ENCODE measurements at places on chromosomes 5 and 9.

- no peak for DNase-seq
These were observed 73.4 kb upstream of the C5orf46 start for GRCh38 chr5:147979761-147980160.

DNA sequence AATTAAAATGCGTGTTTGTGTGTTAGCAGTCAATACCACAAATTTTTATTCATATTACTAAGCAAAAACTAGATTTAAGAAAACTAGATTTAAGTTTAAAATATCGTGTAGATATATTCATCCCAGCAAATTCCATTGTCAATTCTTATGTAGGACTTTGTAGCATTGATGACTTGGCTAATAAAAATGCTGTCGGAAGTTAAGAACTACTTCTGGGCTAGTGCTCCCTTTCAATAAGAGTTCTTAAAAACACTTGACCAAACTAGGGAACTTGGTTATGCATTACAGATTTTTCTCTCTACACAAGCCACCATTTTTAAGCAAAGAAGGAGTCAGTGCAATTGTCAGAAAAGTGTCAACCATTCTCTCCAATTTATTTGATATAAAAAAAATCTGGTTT is 68.7 kb upstream of the RAD23B start:
- DNase-seq: no peak

GRCh38 chr5:103366918-103367549 is 108.5 kb downstream of the MACIR start:
- DNase-seq: no peak

DNA sequence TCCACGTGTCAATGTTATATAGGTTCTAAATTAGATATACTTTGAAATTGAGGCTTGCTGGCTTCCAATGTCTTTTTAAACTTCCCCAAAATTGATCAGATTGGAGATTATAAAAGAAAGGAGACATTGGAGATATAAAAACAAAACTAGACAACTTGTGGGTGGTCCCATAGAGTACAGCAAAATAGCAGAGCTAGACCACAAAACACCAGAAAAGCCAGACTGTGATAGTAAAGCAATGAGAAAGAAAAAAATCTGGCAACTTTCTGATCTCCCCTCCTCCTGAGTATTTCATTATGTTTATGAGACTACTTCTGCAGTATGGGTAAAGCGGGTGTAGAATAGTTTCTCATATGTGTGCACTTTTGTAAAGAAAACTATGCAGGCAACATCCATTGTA is 713.8 kb upstream of the MEF2C start:
- no peak for DNase-seq

DNA sequence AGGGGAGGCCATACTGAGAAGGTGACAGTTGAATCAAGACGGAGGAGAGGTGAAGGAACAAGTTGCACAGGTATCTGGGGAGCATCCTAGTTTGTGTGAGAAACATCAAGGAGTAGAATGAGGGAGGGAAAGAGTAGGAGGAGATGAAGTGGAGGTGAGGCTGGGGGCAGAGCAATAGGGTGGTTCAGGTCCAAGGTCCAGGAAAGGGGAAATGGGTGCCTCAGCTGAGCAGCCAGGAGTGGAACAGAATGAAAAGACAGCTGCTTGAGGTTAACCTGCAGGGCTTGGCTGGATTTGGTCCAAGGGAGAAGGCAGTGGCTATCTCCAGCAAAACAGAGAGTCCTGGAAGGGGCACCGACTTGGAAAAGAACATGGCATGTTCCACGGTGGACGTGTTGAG is 5.3 kb downstream of the SLC1A1 start:
- no peak for DNase-seq

DNA sequence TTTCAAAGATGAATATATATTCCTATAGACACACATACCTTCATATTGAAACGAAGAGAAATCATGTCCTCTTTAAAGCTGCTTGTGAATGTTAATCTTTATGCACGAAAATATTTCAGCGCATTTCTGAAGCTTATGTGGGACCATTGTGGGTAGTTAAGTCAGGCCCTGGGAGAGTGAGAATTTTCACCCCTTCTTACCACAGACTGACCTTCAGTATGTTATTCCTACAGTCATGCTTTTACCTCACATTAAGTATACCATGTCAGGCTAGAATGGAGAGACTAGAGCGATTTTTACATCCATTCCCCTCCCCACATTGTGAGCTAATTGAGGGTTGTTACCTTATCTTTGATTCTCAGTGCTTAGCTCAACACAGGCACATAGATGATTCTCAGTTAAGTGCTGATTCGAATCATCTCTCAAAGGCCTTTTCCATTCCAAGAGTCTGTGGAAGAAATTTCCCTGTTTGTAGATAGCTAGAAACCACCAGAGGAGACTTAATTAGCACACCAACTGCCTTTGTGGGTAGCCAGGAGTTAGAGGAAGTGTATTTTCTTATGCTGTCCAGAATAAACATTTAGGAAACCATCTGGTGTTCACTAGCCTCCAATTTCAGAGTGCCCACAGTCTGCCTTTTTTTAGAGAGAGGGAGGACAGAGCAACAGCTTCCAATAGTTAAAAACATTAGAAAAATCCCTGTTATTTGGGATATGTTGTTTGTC is 110.5 kb downstream of the MEGF10 start:
- no peak for DNase-seq

GRCh38 chr5:166340039-166340438 is 1951.4 kb upstream of the WWC1 start:
- DNase-seq: no peak

DNA sequence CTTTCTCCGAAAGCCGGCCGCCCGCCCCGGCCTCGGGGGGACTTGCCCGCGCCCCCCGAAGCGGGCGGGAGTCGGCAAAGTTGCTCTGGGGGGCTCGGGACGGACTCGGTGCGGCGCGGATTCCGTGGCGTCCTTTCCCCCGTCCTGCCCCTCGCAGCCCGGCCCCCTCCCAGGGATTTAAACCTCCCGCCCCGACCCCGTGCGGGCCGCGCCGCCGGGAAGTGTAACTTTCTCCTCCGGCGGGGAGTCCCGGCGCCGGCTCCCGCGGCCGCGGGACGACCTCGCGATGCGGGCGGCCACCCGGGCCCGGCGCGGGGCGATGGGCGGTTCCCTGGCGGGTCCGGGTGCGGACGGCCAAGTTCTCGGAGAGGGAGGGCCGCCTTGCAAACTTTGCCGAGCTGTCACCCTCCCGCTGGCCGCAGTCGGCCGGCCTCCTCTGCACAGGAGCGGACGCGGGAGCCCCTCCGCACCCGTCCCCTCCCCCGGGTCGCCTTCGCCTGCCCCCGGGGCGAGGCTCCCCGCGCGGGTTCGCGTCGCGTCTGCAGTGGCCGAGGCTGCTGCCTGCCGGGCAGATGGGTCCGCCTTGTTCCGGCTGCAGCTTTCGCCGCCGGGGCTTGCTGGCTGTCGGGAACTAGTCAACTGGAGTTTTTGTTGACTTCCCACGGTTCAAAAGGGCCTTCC is 732 bp downstream of the PBX3 start:
- no peak for DNase-seq

DNA sequence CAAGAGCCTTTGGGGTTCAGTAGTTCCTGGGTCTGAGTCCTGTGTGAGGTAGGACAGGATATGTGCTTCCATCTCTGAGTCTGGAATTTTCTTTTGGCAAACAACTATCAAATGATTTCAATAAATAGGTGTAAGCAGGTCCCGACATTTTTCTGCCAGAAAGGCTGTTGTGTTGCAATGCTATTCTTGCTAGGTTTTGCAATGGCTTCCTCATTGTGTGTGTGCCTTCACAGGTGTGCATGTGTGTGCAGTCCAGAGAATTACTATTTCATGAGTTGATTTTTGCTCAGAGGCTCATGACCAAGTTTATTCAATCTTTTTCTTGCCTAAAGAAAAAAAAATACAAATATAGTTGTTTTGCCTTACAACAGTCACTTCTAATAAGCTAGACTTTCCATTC is 64.5 kb upstream of the FRRS1L start:
- no peak for DNase-seq

DNA sequence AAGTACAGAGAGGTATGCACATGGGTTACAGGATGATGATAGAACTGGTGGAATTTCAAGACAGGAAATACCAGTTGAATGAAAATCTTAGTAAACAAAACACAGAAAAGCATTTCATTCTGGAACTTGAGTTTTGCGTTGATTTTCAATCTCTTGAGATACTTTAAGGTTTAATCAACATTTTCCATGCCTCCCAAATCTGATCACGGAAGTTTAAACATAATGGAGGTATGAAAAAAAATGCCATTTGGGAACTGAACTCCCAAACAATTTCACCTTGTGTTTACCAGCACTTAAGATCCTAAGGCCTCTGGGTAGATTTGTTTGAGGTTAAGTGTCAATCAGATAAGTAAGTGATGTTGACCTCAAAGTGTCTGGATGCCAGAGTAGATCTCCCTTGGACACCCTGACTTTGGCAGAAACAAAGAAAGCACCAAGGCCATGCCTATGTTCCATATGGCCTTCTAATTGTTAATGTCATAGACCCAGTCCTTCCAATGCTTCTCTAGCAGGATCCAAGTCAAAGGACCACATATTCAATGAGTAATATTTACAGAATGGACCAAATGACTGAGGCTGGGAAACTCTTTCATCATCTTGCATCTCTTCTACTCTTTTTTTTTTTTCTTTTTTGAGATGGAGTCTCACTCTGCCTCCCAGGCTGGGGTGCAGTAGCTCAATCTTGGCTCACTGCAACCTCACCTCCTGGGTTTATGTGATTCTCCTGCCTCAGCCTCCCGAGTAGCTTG is 216.9 kb downstream of the ARRDC3 start:
- no peak for DNase-seq

DNA sequence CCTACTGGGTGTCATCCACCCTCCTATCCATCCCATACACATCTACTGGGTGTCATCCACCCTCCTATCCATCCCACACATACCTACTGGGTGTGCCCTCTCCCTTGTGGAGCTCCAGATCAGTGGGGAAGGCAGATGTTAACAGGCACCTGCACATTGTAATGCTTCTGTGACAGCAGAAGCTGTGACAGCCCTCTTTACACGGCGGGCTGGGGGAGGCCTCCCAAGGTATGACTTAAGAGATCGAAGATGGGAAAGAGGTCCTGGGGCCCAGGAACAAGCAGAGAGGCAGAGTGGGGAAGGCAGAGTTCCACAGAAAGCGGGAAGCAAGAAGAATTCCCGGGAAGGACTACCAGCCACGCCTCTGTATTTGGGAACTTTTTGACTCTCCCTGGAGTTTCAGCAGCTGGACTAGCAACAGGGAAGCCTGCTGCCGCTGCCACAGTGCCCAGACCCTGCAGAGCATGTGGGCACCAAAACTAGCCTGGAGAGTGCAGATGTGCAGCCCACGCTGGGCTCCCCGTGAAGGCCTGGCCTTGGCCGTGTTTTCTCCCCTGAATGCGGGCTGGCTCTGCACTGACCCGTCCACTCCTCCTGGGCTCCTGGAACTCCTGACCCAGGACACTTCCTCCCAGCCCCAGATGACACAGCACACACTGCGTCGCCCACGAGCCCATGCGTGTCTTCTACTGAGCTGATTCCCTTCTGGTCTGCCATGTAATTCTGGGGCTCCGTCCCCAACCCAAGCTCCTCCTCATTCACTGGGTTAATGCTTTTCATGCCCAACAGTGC is 9.3 kb downstream of the TOR1A start:
- DNase-seq: no peak

DNA sequence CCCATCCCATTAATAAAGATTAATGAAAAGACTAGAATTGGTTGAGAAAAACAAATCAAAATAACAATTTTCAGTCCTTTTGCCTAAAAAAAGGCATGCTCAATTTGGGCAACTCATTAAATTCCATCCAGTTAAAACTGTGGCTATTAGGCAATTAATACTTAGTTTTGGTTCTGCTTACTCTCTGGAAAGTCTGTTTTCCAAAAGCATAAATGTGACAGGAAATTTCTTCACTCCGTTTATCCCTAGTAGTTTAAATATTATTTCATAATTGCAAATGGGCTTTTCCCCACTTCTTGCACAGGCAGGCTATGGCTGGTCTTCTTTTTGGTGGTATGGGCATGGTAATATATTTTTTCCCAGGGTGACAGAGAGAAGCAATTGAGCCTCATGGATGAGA is 373.3 kb upstream of the KLF4 start:
- DNase-seq: no peak

GRCh38 chr5:53473633-53474032 is 6.8 kb upstream of the FST start:
- no peak for DNase-seq

DNA sequence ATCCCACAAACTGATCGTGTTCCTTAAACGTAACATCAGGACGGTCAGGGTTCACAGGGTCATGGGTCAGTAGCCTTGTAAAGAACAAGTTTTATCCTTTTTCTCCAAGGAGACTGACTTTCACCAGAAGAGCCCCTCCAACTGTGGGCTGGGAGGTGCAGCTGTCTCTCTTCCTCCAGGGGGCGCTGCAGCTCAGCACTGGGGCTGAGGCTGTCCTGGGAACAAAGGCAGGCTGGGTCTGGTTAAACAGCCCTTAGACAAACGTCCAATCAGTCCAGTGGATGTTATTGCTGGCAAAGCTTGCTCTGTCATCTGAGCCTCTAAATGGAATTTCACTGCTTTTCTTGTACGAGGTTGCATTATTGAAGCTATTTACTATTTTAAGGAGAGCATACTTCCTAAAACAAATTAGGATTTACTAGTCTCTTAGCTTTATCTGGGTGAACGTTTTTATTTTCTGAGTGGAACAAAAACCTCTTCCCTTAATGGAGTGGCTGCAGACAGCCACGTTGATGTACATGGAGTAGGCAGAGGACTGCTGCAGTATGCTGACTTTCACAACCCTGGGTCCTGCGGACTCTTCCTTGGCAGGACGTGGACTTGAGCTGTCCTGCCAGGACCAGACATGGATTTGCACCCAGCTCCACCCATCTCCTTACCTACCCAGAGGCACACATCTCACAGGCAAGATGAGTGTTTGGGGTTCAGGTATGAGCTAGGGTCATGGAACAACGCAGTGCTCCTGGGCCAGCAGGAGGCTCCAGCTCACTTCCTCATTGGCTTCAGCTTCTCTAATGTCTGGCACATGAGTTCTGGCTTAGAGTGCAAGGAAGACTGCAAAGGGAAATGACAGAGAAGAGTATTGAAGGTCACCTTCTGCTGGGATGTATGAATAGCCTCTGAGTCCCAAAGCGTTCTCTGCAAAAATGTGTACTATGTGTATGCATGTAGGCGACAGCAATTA is 7.8 kb downstream of the EXOSC2 start:
- DNase-seq: peak; percentile 34

GRCh38 chr5:77181173-77181572 is 29.3 kb upstream of the PDE8B start:
- DNase-seq: no peak

DNA sequence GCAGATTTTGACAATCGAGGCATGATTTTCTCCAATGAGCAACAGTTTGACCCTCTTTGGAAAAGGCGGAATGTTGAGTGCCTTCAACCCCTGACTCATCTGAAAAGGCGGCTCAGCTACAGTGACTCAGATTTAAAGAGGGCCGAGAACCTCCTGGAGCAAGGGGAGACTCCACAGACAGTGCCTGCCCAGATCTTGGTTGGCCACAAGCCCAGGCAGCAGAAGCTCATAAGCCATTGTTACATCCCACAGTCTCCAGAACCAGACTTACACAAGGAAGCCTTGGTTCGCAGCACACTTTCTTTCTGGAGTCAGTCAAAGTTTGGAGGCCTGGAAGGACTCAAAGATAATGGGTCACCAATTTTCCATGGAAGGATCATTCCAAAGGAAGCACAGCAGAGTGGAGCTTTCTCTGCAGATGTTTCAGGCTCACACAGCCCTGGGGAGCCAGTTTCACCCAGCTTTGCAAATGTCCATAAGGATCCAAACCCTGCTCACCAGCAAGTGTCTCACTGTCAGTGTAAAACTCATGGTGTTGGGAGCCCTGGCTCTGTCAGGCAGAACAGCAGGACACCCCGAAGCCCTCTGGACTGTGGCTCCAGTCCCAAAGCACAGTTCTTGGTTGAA is 13.6 kb downstream of the PTPDC1 start:
- no peak for DNase-seq

- DNase-seq: no peak
These were observed 91.3 kb upstream of the ADAMTS2 start for GRCh38 chr5:179436321-179437122.

Data from stimulated activated CD4-positive, alpha-beta T cell treated with anti-CD3 and anti-CD28 coated beads, TNF-alpha, amount 100 ng/mL, for 1 hour (primary cell).